ENCODE measurements at places on chromosomes 3 and 15. TPM values are rescaled to one million over a fixed set of nuclear protein-coding genes. Genes with fewer than 3 reads are reported as not detected.

Gene ZWILCH
- total RNA-seq, result 28.8 TPM

Gene CACNA2D3
- not detected for total RNA-seq

Gene TGM5
- not detected for total RNA-seq

Gene FBXO45
- 22.7 TPM for total RNA-seq

Gene FILIP1L
- total RNA-seq, result 35.6 TPM

Gene OSTN
- total RNA-seq, result not detected

DNA sequence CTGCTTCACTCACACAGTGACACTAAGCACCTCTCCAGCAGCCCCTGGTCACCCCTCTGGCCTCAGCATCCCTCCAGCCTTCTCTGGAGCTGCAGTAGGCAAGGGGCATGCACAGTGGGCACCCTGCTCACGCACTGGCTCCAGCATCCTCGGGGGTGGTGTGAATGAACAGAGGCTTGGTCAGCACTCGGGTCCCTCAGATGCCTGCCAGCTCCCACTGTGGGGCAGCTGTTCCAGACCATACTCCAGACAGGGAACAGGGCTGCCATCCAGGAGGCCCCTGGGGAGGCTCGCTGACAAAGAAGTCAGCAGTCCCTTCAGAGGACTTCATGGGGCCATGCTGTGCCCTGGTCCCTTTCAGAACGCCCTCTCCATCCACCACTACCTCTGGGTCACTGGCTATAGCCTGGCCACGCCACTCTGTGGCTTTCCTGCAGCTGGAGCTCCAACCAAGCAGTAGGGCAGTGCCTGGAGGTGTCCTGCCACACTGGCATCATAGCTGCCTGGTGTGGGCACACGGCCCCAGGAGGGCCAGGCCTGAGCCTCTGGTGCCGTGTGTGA, 26.3 kb downstream of the ALS2CL start:
- no peak for DNase-seq

Gene ZMYND10
- total RNA-seq, result 0.13 TPM

Gene GPR27
- total RNA-seq, result not detected

Gene LACTB
- 22.4 TPM for total RNA-seq

DNA sequence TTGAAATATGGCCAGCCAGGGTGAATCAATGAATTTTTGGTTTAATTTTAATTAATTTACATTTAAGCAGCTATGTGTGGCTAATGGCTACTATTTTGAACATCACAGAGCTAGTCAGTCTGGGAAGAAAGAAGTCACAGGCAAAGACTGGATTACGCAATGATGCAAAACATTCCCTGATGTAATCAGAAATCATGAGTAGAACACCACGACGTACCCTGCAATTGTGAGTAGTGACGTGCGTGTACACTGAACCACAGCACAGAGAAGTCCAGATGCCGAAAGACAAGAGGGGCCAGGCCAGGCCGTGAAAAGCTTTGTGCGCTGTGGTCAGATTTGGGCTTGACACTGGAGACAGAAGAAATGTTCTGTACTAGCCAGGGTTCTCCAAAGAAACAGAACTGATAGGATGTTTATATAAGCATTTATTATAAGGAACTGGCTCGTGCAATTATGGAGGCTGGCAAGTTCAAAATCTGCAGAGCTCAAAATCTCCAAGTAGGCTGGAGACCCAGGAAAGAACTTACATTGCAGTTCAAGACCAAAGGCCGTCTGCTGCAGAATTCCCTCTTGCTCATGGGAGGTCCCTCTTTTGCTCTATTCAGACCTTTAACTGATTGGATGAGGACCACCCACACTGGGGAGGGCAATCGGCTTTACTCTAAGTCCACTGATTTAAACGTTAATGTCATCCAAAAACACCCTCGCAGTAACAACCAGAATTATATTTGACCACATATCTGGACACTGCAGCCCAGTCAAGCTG, 44.6 kb downstream of the SH3BP5 start:
- DNase-seq, result no peak

- peak; percentile 48 for DNase-seq
Observed at GRCh38 chr3:102106416-102107097, 257.2 kb downstream of the NFKBIZ start.

DNA sequence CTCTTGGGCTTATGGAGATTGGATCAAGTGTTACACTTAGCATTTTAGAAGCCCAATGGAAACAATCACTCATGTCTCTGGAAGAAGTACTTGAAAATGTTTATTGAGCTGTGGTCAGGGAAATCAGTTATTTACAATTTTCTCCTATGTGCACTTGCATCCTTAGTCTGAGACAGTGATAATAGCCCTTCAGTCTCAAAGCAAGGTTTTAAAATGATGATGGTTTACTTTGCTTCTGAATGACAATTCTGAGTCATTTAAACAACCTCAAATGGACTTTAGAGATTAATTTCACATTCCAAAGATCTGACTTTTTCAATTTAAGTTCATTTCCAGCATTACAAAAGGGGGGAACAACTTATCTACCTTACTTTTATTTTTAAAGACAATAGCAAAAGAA, 20.1 kb downstream of the TIPARP start:
- DNase-seq, result no peak

DNA sequence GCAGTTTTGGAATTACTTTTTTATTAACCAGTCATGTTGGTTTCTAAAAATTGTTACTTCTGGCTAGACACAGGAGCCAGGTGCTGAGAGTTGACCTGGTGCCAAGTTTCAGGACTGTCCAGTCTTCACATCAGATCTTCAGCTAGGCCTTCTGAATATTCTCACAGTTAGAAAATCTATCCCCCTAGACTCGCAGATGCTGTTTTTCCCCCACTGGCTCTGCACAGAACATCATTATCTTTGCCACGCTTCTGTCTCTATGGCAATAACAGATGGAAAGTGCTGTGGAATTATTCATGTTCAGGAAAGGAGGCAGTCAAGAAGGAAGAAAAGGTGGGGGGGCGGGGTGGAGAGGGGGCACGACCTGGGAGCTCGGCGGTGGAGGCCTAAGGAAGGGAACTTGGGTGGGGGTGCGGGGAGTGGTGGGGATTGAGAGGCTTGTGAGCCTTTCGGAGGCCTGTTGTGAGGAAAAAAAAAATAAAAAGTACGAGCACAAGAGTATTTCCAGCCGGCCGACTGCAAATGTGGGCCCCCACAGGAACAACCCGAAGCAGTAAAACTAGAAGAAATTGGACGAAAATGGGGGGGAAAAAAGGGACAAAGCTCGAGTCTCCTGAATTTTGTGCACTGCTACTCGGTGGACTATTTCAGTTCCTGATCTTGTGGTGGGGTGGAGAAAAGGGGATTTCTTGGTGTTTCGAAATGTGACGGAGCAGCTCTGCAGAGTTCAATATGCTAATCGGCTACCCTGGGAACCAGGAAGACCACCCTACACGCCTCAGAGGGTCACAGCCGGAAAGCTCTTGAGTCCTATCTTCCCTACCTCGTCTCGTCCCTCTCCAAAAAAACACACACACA, 1.5 kb upstream of the SKIL start:
- DNase-seq, result peak; percentile 57

GRCh38 chr3:37859354-37859753, 2.3 kb upstream of the CTDSPL start:
- no peak for DNase-seq

Gene HEG1
- total RNA-seq, result 54.2 TPM

Gene SLC30A4
- total RNA-seq, result 5.7 TPM

Gene SLC24A5
- total RNA-seq, result not detected

DNA sequence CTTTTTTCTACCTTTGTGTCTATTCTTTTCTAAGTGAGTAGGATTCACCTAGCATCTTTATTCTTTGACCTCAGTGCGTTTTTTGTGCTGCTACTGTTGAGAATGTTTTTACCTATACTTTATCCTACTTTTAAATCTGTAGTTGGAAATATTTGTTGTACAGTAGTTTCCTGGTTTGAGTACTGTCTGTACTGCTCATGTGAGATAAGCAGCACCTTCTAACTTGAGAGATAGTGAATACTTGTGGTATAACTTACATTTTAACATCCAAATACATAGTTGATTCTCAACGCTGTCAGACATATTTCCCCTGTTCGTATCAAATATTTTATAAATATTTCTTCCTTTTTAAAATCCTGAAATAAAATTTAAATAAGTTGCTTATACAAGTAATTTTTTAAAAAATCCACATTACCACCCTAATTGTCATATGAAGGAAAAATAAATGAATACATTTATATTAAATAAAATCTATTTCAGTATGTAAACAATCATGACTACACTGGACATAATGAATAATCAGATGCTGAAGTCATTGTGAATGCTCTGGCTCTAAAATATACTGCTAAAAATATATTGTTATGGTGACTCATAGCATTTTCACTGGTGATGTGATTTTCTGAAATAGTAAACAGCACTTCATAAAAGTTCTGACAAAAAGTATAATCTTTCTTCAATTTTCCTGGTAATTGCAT, 17.4 kb downstream of the ATP11B start:
- no peak for DNase-seq

DNA sequence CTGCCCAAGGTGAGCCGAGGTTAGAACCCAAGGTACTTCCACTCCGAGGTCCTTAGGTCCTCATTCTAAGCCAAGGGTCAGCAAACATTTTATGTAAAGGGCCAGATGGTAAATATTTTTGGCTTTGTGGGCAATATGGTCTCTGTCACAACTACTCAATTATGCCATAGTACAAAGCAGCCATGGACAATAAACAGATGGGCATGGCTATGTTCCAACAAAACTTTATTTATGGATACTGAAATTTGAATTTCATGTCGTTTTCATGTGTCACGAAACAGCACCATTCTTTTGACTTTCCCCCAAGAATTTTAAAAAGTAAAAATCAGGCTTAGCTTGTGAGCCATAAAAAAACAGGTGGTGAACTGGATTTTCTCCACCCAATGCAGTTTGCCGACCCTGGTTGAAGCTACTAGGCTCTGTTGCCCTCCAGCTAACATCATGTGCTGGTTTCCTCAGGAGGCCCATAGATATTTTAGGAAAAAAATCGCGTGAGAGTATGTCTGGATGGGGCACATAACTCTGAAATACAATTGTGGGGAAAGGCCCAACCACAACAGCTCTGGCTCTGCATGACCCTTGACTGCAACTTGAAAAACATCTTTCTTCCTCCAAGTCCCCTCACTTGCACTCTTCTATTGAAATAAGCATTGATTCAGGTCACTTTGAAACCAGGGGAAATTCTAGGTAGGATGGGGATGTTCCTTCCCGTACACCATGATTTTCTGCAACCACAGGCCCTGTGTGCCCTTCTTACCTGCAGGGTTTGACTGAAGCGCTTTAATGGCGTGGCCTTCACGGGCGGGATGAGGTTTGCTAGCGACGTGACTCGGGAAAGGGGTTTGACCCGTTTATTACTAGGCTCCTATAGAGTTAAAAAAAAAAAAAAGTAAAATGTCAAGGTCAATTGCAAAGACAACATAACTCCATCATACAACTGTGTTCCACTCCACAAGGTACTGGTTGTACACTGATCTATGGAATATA, 28.5 kb downstream of the ARHGEF3 start:
- DNase-seq, result no peak

DNA sequence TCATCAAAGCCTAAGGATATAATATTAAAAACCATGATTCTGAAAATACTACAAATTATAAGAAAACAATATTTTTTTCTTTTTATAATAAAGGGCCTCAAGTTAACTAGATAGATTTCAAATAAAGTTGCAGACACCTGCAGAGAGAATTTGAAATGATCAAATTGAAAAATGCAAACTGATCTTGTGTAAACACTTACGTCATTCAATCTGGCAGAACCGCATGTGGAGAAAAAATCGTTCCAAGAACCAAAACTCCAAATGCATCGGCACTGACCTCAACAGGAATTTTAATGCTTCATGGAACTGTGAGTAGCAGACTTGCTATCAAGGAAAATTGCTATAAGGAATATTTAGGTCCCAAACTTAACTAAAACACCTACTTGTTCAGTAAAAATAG, 17.2 kb downstream of the CPA3 start:
- no peak for DNase-seq

GRCh38 chr15:59298225-59298853, 74.3 kb downstream of the MYO1E start:
- DNase-seq, result no peak

DNA sequence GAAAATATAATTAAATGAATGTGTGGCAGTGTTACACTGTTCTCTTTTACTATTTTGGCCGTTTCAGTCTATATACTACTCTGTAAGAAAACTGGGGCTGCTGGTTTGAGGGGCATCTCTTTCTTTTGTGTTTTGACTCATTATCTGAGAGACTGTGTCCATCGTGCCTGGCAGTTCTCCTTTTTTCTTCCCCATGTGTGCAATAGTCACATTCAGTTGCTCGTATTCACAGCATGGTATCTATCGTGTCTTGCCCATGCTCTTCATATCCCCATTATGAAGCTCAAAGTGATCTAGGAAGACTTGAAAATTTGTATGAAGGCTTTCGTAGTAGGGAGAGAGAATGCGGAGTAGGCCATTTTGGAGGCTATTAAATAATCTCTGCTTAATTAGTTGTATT, 29.8 kb upstream of the FAH start:
- DNase-seq, result no peak

Gene C3orf22
- total RNA-seq, result not detected

GRCh38 chr3:105674437-105675065, 194.3 kb downstream of the CBLB start:
- no peak for DNase-seq

- DNase-seq, result no peak
Observed at GRCh38 chr15:51680321-51680720, 982 bp upstream of the SCG3 start.

Gene CNTN6
- not detected for total RNA-seq

Gene NEO1
- total RNA-seq, result 0.56 TPM

DNA sequence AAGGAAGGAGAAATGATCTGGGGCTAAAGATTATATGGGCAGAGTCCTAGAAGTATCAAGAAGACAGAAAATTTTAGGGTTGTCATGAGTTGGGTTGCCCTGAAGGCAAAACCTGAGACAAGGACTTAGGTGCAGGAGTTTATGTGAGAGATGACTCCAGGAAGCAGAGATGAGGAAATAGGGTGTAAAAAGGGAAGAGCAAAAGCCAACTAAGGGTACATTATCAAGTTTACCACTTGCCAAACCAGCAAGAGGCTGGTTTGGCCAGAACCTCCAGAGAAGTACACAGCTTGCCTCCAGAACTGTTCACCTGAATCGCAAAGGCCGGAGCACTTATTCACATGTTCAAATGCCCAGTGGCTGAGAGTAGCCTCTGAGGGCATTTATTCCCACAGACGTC, 116.7 kb downstream of the FHIT start:
- DNase-seq, result no peak

- no peak for DNase-seq
Observed at GRCh38 chr3:106552351-106553043, 683.7 kb upstream of the CBLB start.

Gene TTLL13
- 0.04 TPM for total RNA-seq

DNA sequence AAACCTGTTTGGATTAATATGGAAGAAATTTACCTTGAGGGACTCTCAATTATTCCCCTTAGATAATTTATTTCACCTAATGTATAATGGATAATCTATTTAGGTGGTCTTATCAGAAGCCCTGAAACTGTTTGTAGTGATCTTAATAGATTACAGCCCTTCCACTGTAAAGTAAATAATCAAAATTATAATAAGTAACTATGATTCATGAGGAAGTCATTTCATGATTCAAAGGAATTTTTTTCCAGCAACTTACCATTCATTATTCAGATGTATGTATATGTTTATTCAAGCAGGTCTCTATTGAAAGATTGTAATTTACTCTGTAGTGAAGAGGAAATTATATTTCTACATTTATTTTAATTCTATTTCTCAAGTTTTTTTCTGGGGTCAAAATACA, 250.6 kb upstream of the ROBO1 start:
- DNase-seq, result no peak
